Left lung (tissue), 14 donors: ENCODE measurements at places on chromosomes 3 and 15. TPM values are rescaled to one million over a fixed set of nuclear protein-coding genes. Genes with fewer than 3 reads are reported as not detected.

ACTR8 gene
- total RNA-seq: 26.1 TPM

DNA sequence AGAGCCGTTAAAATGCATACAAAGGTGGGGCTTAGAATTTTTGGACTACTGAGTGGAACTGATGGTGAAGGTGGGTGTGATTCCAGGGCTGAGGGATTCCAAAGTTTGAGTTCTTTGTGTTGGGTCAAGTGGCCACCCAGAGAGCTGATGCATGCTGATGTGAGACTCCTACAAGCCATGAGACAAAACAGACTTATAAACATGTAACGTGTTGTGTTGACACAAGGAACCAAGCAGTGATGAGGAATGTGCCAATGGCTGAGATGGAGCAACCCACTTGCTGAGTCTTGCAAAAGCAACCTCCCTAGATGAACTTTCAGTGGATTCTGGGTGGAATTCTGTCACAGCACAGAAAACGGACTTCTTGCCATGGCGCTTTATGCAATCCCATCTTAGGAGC, 289.0 kb downstream of the TLE3 start:
- H3K27me3 ChIP-seq: no peaks in the 10 kb centered on the region
- no peaks in the 10 kb centered on the region for H3K36me3 ChIP-seq
- DNase-seq: peak; percentile 13
- no peaks in the 10 kb centered on the region for H3K4me1 ChIP-seq
- no peak overlapping the region for H3K4me3 ChIP-seq

TMEM42 gene
- total RNA-seq: 18.4 TPM

DNA sequence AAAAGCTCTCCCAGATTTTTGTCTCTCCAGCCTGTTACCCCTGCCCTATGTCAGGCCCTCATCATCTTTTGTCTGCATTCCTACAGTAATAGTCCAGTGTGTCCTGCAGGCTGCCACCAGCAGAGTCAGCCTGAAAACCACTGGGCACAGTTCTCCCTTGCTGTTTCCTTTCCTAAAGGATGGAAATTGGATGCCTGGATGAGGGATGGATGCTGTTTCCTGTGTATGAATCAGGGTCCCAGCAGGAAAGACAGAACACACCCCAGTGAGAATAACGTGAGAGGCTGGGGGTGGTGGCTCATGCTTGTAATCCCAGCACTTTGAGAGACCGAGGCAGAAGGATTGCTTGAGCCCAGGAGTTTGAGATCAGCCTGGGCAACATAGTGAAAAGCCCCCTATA, 3.3 kb upstream of the SNX33 start:
- peaks cover 31% of the 10 kb centered on the region for H3K4me1 ChIP-seq
- H3K27ac ChIP-seq: no peak overlapping the region
- no peak overlapping the region for H3K4me3 ChIP-seq
- H3K27me3 ChIP-seq: no peaks in the 10 kb centered on the region
